GM23338 (cell line): ENCODE measurements at places on chromosomes 5 and 9. TPM values are rescaled to one million over a fixed set of nuclear protein-coding genes. Genes with fewer than 3 reads are reported as not detected.

DNA sequence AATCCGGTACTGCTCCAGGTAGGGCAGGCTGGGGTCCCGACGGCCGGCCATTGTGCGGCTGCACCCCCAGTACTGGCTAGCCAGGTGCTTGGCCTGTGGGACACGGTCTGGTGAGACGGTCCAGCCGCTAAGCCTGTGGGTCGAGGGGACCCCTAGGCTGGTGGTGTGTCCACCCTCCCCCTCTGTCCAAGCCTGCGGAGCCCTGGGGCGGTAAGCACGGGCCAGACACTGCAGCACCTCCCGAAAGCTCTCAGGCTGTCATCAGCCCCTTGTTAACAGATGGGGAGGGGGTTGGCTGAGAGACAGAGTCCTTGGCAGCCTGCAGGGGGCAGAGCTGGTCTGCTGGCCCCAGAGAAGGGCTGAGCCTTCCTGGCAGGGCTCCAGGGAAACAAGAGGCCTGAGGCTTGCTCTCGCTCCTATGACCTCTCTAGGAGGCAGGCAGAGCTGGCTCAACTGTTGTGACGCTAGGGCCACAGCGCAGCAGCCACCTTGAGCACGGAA is 11.8 kb upstream of the MRNIP start:
- no peaks in the 10 kb centered on the region for H3K27me3 ChIP-seq
- no peaks in the 10 kb centered on the region for H3K4me1 ChIP-seq
- H3K27ac ChIP-seq: 0 out of 2 replicates have a peak overlapping the region, but pooled peaks have one; percentile 55

GRCh38 chr9:117945286-117945685 is 241.1 kb downstream of the TLR4 start:
- H3K4me3 ChIP-seq: no peak overlapping the region
- no peaks in the 10 kb centered on the region for H3K36me3 ChIP-seq
- peaks cover 7% of the 10 kb centered on the region; the same call in 1 of the 2 replicates for H3K4me1 ChIP-seq
- no peaks in the 10 kb centered on the region for H3K27me3 ChIP-seq
- no peak for DNase-seq

GRCh38 chr9:118561051-118561450 is 808.2 kb downstream of the BRINP1 start:
- no peak overlapping the region for H3K4me3 ChIP-seq
- H3K27ac ChIP-seq: no peak overlapping the region
- DNase-seq: no peak
- H3K27me3 ChIP-seq: no peaks in the 10 kb centered on the region
- no peaks in the 10 kb centered on the region for H3K4me1 ChIP-seq
- no peaks in the 10 kb centered on the region for H3K36me3 ChIP-seq

Gene NR2F1
- polyA plus RNA-seq: not detected in 2 replicates

Gene OR1J2
- not detected in 2 replicates for polyA plus RNA-seq
